Inflammatory macrophage (primary cell): ENCODE measurements at places on chromosomes 7 and 10.

- DNase-seq: no peak
Observed at GRCh38 chr10:113739577-113739976, 11.9 kb upstream of the PLEKHS1 start.

DNA sequence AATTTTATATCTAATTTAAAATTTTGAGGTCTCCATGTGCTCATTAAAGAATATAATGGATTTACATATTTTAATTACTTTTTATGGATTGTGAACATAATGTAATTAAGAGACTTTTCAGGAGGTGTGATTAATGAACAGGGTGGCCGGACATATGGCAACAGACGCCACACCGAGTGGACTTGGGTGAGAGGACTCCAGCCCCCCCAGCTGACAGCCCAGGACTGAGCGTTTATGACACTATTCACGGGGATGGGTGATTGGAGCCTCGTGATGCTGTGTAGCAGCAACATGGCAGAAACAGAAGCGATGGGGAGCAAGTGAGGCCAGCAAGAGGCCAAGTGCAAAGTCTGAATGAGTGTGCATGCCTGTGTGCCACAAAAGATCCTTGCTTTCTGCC is 1176.9 kb downstream of the TYW1 start:
- no peak for DNase-seq

DNA sequence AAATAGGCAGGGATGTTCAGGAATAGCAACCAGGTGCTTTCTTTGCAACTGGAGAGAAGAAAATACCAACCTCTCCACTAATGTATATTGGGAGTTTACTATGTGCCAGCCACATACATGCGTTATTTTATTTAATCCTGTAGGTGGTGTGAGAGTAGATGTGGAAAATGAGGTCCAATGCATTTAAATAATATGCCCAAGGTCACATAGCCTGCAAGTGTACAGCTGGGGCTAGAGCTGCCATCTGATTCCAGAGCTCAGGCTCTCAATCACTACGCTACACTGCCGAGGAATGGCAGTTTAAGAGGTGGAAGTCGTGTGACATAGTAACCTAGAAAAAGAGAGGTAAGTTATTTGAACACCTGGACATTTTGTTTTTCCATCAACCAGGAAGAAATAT is 277.0 kb downstream of the EXOC4 start:
- DNase-seq: no peak

GRCh38 chr7:148838905-148839304 is 45.2 kb downstream of the EZH2 start:
- DNase-seq: no peak

DNA sequence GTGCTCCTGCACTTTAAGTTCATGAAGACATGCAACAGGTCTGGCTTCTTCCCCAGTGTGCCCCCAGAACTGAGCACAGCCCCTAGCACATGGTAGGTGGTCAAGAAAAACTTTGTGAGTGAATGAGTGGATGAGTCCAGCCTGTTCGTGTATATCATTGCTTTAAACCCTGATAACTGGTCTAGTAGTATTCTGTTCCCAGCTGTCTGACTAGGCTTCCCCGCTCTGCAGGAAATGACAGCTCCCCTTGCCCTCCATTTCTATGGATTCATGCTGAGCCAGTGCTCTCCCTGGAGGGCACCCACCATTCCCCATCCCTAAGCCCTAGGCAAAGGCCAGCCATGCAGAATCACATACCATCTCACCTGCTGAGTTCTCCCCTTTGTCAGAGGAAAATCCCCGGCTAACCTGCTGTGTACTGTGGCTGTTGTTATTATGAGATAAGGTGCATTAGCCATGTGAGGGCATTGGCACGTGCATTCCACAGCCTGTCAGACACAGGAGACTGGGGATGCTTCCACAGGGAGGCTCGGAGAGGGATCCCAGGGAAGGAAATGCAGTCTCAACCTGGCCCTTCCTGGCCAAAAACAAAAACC is 698.9 kb downstream of the GRID1 start:
- DNase-seq: no peak

- DNase-seq: no peak
Observed at GRCh38 chr10:89377705-89378637, at the start of gene IFIT1B. TSS of gene IFIT1B (plus strand) at chr10:89378056. CDS start at chr10:89378136, 80 bp downstream.

DNA sequence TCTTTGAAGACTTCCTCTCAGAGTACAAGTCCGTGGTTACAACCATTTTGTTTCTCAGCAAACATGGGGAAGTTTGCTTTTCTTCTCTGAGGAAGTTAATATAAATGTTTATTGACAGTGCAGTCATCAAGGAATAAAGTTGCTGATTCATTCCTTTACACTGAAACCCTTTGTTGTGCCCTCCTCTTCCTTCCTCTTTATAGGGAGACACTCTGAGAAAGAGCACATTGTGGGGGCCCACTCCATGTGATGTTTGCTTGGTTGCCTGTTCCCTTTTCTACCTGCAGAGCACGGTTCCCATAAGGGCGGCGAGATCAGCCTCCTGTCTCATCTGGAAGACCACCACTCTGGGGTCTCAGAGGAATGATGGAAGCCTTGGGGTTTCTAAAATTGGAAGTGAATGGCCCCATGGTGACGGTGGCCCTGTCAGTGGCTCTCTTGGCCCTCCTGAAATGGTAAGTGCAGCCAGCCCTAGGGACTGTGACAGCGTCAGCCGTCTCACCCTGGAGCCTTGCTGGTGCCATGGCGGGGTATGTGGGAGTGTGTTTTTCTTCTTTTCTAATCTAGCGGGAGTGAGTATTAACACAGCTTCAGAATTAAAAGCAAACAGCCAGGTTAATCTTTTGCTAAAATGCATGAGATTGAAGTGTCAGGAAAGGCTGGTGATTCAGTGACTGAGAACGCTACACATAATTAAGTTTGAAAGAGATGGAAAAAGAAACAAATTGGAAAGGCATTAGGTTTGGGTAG is at the start of gene TBXAS1:
TSS of gene TBXAS1 (plus strand) at position 240 of the 750 bp plus-strand sequence. CDS start at position 367, 127 bp downstream.
- DNase-seq: peak; percentile 96

DNA sequence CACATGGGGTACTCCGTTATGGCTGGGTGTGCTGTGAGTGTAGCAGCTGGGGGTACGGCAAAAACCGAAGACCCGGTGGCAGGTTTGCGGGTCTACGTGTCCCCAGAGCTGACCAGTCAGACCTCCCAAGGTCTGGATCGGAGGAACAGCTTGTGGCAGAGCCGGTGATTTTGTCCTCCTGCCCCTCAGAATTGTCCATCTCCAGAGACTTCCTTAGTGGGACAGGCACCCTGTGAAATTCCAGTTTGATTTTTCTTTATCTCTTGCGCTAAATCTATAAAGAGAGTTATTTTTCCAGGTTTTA is 1.0 kb downstream of the EIF3B start:
- no peak for DNase-seq

GRCh38 chr10:60123668-60124067 is 217.3 kb upstream of the CCDC6 start:
- peak; percentile 14 for DNase-seq

GRCh38 chr7:27606270-27607209 is 56.1 kb downstream of the HIBADH start:
- DNase-seq: no peak

DNA sequence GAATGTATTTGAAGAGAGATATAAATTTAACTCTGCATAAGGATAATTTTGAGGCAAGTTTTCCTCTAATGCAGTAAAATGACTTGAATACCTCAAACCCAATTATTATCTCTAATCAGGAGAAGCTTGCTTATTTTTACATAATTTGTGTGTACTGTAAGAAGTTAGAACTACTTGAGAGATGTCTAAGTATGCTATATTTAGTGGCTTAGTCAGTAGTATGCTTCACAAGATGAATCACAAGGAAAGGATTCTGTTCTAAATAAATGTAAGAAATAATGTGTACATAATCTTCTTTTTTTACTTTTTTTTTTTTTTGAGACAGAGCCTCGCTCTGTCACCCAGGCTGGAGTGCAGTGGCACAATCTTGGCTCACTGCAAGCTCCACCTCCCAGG is 13.7 kb downstream of the PHTF2 start:
- DNase-seq: peak; percentile 5

DNA sequence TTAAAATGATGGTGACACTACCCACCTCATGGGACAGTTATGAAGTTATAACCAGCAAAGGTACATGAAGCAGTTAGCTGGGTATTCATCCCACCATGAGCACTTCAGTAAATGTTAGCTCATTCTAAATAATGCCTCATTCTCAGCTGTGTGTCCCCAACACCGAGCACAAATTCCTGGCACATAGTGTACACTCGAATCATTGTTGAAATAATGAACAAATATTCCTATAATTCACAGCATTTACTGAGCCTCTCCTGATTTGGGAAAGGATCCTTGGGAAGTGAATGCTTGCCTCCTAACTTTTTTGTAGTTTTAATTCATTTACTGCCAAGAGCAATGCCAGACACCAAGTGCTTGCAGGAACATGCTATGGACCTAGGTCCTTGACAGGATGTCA is 235.2 kb downstream of the DGKI start:
- DNase-seq: no peak

DNA sequence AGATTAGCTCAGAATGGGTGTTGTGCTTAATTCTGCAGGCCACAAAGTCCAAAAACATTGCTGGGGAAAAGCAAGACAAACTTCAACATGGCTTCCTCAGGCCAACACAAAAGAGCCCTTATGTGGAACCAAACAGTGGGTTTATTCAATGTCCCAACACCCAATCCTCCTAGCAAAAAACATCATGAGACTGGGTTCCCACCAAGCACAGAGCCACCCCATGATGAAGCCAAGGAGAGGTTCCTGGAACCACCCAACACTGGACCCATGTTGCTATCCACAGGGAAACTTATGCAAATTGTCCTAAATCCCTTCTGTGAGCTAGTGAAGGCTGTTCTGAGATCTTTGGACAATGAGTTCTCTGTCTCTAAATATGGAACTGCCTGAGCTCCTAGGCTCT is 24.0 kb downstream of the SLC25A13 start:
- no peak for DNase-seq

DNA sequence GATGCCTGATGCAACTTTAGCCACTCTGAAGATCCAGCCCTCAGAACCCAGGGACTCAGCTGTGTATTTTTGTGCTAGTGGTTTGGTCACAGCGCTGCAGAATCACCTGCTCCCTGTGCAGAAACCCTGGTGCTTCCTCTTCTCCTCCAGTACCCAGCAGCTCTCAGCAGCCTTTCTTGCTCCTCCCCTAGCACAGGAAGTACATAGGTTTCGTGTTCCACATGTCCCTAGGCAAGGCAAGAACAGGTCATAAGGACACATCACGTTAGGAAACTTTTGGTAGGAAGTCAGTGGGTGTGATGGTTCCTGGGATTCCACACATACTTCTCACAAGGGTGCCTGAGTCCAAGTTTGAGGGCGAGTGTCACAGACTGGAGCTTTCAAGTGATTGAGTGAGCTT is 167.9 kb upstream of the PRSS1 start:
- DNase-seq: peak; percentile 86

DNA sequence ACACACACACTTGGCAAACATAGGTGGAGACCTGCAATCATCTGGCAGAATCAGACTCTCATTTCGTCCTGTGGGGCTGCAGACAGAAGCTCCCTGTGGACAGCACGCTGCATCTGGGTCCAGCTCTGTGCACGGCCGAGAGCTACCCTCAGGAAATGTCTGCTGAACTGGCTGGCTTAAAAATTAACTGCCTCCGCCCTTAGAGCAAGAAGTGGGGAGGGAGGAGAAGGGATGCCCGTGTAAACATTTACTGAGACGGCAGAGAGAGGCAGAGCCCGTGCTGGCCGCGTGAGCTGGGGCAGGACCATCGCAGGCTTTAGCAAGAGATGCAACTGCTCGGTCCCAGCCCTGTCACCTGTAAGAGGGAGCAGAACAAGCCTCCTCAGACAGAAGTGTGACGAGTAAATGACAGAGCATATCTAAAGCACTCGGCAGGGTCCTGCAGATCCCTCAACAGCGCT is 81.8 kb downstream of the TNS3 start:
- DNase-seq: no peak

DNA sequence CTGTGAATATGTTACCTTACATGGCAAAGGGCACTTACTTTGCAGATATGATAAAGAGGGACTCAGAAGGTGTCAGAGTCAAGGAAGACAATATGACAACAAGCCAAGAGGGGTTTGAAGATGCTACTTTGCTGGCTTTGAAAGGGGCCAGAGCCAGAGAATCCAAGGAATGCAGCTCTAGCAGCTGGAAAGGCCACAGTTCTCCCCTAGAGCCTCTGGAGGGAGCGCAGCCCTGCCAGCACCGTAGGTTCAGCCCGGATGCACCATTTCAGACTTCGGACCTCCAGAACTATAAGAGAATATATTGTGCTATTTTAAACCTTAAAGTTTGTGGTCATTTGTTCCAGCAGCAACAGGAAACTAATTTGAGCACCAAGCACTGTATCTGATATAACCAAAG is 32.9 kb upstream of the WDR11 start:
- no peak for DNase-seq

DNA sequence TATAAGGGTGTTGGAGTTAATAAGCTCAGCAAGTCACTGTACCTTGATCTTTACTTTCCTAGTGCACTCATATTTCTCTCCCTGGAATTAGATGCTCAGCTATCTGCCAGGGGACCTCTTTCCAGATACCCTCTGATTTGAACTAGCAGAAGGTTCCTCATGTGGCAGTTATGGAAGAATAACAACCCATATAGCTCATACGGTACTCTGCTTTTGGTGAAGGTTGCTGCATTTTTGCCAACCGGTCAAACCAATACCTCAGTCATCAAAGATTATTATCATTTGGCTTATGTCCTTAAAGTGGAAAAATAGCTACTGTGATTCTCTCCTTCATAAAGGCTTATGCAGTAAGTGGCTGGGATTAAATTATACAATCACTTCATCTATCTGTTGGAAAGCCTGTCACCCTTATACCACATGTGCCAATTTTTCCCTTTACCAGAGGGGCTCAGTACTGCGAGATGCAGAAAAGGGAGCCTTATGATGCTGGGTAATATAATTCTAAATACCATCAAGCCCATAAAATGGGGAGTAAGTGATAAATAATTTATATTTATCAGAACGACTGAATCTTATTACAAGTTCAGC is 43.4 kb upstream of the PTER start:
- no peak for DNase-seq

- no peak for DNase-seq
Observed at GRCh38 chr10:132272231-132272971, 35.3 kb downstream of the STK32C start.

- DNase-seq: no peak
Observed at GRCh38 chr7:146411975-146412374, 295.4 kb downstream of the CNTNAP2 start.

- no peak for DNase-seq
Observed at GRCh38 chr7:140675726-140676125, 3.0 kb downstream of the ADCK2 start.

GRCh38 chr7:117281562-117281961 is 41.3 kb downstream of the WNT2 start:
- DNase-seq: no peak
